ENCODE measurements at places on chromosomes 2 and 18. TPM values are rescaled to one million over a fixed set of nuclear protein-coding genes. Genes with fewer than 3 reads are reported as not detected.
A peak's percentile ranks its signal among the peaks of the same experiment; 100 is the strongest.

Gene MAP2
- 0.21 TPM for total RNA-seq

Gene PPM1B
- 41.2 TPM for total RNA-seq

Gene KLHL30
- total RNA-seq: 0.50 TPM

Gene FECH
- 13.3 TPM for total RNA-seq

Gene GALNT14
- total RNA-seq: 0.21 TPM

Gene USP40
- 38.0 TPM for total RNA-seq

DNA sequence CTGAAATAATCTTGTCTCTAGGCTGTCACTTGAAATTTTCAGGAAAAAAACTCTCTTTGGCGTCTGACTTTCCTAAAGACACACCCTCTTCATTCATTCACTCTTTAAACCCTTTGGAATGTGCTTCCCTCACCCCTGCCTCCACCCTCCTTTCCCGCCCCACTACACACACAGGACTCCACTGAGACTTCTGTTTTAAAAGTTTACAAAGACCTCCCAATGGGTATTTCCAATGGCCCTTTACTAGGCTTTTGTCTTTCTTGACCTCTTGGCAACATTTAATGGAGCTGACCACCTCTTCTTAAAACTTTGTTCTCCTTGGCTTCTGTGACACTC is 96.1 kb downstream of the RBMS1 start:
- H3K4me3 ChIP-seq: no peak overlapping the region
- H3K4me1 ChIP-seq: peaks cover 82% of the 10 kb centered on the region
- peak overlapping the region; percentile 84 for H3K27ac ChIP-seq
- peak; percentile 78 for DNase-seq
- no peaks in the 10 kb centered on the region for H3K27me3 ChIP-seq

GRCh38 chr2:142853912-142854311 is 23.6 kb upstream of the KYNU start:
- H3K27me3 ChIP-seq: peaks cover 22% of the 10 kb centered on the region
- no peak for DNase-seq
- no peak overlapping the region for H3K27ac ChIP-seq
- H3K4me1 ChIP-seq: peaks cover 7% of the 10 kb centered on the region

DNA sequence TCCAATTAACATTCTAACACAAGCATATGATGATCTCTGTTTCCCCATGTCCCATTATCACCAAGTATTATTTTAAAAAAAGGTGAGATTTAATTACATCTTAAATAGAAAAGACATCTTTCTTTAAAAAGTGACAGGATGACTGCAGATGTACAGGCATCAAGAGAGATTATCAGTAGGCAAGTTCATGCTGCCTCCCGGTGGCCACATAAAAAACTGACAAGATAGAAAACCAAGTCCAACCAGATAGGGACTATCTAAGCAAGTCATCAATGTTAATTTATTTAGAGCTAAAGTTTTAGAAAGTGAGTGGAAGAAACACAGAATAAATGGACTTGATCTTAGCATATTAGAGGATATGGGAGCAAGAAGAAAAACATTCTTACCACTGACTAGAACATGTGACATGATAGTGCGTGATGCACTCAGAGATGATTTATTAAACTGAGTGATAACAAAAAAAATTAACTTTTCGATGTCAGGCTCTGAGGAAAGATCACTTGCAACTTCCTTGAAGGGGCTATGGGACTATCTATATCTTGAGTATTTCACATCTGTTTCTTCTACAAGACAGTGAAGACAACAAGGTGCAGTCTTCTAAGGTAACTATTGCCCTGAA is 5.4 kb upstream of the TDRD15 start:
- DNase-seq: peak; percentile 7
- no peaks in the 10 kb centered on the region for H3K27me3 ChIP-seq
- H3K4me3 ChIP-seq: no peak overlapping the region
- no peaks in the 10 kb centered on the region for H3K4me1 ChIP-seq
- no peaks in the 10 kb centered on the region for H3K36me3 ChIP-seq

GRCh38 chr2:12552092-12552491 is 164.6 kb upstream of the TRIB2 start:
- peaks cover 62% of the 10 kb centered on the region for H3K4me1 ChIP-seq
- H3K27me3 ChIP-seq: no peaks in the 10 kb centered on the region
- H3K36me3 ChIP-seq: no peaks in the 10 kb centered on the region
- H3K4me3 ChIP-seq: no peak overlapping the region

GRCh38 chr2:86300496-86300895 is 36.9 kb downstream of the REEP1 start:
- no peaks in the 10 kb centered on the region for H3K4me1 ChIP-seq
- no peak overlapping the region for H3K27ac ChIP-seq
- no peaks in the 10 kb centered on the region for H3K36me3 ChIP-seq
- no peak for DNase-seq
- H3K27me3 ChIP-seq: peaks cover 10% of the 10 kb centered on the region

- no peaks in the 10 kb centered on the region for H3K4me1 ChIP-seq
- H3K27me3 ChIP-seq: no peaks in the 10 kb centered on the region
- no peak for DNase-seq
- H3K4me3 ChIP-seq: no peak overlapping the region
Measured at GRCh38 chr2:112027767-112028166, 27.3 kb upstream of the TMEM87B start.

DNA sequence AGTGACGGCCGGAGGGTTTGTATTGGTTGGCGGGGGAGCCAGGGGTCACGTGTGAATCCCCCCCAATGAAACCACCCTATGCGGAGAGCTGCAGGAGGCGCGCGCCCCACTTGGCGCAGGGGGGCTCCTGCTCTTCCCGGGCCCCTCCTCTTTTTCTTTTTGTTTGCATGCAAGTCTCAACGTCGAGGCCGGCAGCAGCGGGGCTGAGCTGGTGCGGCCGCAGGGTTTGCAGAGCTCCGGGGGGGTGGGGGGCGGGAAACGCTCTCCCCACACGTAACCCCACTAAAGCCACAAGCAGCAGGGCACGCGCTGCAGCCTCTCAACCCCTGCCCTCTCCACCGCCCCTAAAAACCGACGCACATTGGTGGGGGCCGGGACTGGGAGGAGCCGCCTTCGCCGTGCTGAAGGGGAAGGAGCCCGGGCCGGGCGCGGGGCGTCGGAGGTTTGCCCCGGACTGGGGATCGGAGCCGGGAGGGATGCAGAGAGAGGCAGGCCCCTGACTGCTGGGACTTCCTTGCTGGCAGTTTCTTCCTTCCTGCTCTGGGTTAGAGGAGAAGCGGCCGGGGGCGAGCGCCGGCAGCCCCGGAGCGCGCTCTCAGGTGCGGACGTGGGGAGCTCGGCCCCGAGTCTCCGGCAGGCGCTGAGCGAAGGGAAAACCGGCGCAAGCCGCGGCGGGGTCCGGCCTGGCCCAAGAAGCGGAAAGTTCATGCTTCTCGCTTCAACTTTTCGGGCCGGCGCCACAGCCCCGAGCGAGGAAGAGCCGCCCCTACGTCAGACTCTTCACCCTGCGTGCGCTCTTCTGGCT is 864 bp downstream of the LBH start:
- no peaks in the 10 kb centered on the region for H3K27me3 ChIP-seq
- H3K4me3 ChIP-seq: peak overlapping the region; percentile 78
- H3K4me1 ChIP-seq: peaks cover 34% of the 10 kb centered on the region
- H3K27ac ChIP-seq: peak overlapping the region; percentile 45
- peaks cover 48% of the 10 kb centered on the region for H3K36me3 ChIP-seq

DNA sequence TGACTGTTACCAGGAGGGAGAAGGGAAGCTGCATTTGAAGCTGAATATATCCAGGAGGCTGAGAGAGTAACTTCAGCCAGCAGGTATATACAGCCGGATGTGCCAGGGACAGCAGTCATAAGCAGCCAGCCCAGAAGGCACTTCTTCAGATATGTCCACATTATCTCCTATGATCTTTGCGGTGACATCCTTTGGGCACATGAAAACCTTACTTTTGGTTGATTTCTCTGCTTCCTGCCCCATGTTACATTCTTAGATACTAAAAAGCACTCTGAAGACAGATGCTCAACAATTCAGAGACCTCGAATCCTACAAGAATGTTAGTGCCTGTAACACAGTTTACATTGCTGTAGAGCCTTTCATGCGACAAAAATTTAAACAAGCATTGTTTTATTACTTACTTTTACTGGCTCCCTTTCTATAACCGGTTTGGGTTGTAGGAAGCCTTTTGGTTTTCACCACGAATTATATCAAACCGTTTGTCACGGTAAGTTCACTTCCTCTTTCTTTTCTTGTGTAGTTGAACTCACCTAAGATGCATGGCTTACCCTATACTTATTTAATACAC is 50.3 kb upstream of the TLK1 start:
- H3K4me3 ChIP-seq: no peak overlapping the region
- no peaks in the 10 kb centered on the region for H3K27me3 ChIP-seq
- peak overlapping the region; percentile 52 for H3K27ac ChIP-seq
- peaks cover 18% of the 10 kb centered on the region for H3K4me1 ChIP-seq
- no peak for DNase-seq
- no peaks in the 10 kb centered on the region for H3K36me3 ChIP-seq

GRCh38 chr2:74010087-74010541 is 25.4 kb downstream of the TET3 start:
- no peaks in the 10 kb centered on the region for H3K27me3 ChIP-seq
- H3K4me3 ChIP-seq: no peak overlapping the region
- peak; percentile 39 for DNase-seq
- no peak overlapping the region for H3K27ac ChIP-seq
- peaks cover 4% of the 10 kb centered on the region for H3K4me1 ChIP-seq
- no peaks in the 10 kb centered on the region for H3K36me3 ChIP-seq

- no peak overlapping the region for H3K4me3 ChIP-seq
- DNase-seq: no peak
- no peaks in the 10 kb centered on the region for H3K36me3 ChIP-seq
- H3K4me1 ChIP-seq: no peaks in the 10 kb centered on the region
- H3K27me3 ChIP-seq: no peaks in the 10 kb centered on the region
- H3K27ac ChIP-seq: no peak overlapping the region
Measured at GRCh38 chr2:147663962-147664361, 180.9 kb upstream of the ACVR2A start.

DNA sequence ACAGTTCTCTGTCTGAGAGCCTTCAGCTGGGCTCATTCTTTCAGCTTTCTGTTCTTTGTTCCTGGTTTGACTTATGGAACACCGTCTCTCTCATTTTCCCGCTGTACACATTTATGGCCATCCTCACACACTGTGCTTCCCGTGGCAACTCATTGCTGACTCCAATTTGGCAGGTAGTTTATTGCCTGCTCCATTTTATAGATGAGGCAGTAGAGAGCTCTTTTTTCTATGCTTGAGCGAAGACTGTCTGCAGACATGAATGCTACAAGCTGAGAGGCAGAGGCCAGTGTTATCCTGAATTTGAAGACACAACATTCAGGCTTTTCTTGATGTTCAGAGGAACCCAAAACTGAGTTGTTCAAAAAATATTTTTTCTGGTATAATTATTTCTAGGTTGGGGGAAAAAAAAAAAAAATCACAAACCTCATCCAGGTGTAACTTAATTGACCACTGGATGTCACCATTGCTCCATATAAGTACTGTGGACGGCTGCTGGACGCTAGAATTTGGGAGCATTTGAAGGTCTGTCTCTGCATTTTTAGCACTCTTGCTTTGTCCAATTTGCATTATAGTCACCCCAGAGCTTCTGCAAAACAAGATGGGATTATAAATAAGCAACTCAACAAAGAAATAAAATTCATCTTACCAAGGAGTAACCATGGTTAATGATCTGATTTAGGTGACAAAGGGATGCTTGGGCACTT is 83.5 kb downstream of the HRH4 start:
- H3K4me3 ChIP-seq: no peak overlapping the region
- no peaks in the 10 kb centered on the region for H3K36me3 ChIP-seq
- H3K4me1 ChIP-seq: no peaks in the 10 kb centered on the region

DNA sequence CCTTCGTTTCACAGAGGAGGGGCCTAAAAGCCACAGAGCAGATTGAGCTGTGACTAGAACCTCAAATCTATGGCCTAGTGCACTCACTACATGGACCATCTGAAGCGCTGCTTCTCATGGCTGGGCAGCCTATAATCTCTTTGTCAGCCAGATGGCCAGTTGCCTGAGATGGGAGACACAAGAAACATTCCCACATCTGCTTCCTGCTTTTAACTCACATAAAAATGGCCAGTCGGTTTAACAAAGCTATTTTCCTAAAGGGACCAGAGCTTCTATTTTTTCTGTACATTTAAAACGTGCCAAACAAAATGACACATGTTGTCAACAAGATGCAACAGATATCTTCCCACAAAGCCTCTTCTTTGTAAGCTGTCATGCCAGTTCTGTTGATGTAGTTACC is 173.8 kb downstream of the GFPT1 start:
- no peaks in the 10 kb centered on the region for H3K27me3 ChIP-seq
- DNase-seq: no peak
- H3K4me1 ChIP-seq: 0 out of 2 replicates have a peak, but pooled peaks cover 3% of the 10 kb centered on the region

GRCh38 chr18:10122988-10123950 is 209.5 kb downstream of the VAPA start:
- H3K36me3 ChIP-seq: no peaks in the 10 kb centered on the region
- no peak overlapping the region for H3K27ac ChIP-seq
- no peak overlapping the region for H3K4me3 ChIP-seq
- H3K27me3 ChIP-seq: no peaks in the 10 kb centered on the region

GRCh38 chr18:63210521-63210920 is 109.0 kb downstream of the BCL2 start:
- H3K27ac ChIP-seq: no peak overlapping the region
- H3K4me3 ChIP-seq: no peak overlapping the region
- no peak for DNase-seq
- peaks cover 6% of the 10 kb centered on the region for H3K4me1 ChIP-seq
- no peaks in the 10 kb centered on the region for H3K27me3 ChIP-seq

- H3K4me1 ChIP-seq: no peaks in the 10 kb centered on the region
- no peak for DNase-seq
- H3K4me3 ChIP-seq: no peak overlapping the region
Measured at GRCh38 chr2:124663645-124663997, 638.5 kb downstream of the CNTNAP5 start.

GRCh38 chr2:164898475-164898874 is 56.9 kb downstream of the SLC38A11 start:
- H3K4me1 ChIP-seq: peaks cover 6% of the 10 kb centered on the region
- no peak overlapping the region for H3K27ac ChIP-seq
- no peaks in the 10 kb centered on the region for H3K36me3 ChIP-seq
- no peaks in the 10 kb centered on the region for H3K27me3 ChIP-seq

GRCh38 chr2:126890136-126890510 is 8.6 kb upstream of the TEX51 start:
- H3K36me3 ChIP-seq: no peaks in the 10 kb centered on the region
- H3K4me3 ChIP-seq: no peak overlapping the region
- H3K27ac ChIP-seq: no peak overlapping the region
- peak; percentile 29 for DNase-seq

- H3K4me3 ChIP-seq: no peak overlapping the region
- 0 out of 2 replicates have a peak, but pooled peaks cover 6% of the 10 kb centered on the region for H3K4me1 ChIP-seq
- no peak for DNase-seq
- H3K27me3 ChIP-seq: 0 out of 2 replicates have a peak, but pooled peaks cover 2% of the 10 kb centered on the region
- H3K27ac ChIP-seq: no peak overlapping the region
Measured at GRCh38 chr2:219422952-219423534, 4.9 kb downstream of the DES start.

Data from SJSA1 (cell line).